ENCODE measurements at places on chromosomes 7 and 10.

DNA sequence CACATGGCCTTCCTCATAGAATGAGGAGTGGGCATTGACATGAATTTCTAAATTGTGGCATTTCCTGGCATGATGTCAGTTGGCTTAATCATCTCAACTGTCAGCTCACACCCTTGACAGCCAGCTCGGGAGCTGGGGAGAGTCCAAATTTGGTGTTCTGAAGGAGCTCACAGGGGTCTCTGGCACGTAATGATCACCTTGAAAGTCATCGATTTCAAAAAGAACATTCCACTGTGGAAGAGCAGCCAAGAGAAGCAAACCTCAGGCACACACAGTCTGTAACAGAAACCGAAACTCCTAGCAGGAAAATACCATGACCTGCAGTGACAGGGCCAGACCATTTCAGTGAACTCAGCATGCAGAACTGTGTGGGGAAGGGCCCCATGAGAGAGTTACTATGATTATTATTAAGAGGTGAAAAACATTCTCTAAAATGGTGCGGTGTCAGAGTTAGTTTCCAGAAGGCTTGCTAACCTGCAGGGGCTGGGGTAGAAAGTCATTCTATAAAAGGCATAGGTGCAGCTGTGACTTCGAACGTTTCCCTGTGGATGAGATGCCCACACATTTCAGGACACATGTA is 26.4 kb upstream of the KLF6 start:
- peak; percentile 27 for DNase-seq

DNA sequence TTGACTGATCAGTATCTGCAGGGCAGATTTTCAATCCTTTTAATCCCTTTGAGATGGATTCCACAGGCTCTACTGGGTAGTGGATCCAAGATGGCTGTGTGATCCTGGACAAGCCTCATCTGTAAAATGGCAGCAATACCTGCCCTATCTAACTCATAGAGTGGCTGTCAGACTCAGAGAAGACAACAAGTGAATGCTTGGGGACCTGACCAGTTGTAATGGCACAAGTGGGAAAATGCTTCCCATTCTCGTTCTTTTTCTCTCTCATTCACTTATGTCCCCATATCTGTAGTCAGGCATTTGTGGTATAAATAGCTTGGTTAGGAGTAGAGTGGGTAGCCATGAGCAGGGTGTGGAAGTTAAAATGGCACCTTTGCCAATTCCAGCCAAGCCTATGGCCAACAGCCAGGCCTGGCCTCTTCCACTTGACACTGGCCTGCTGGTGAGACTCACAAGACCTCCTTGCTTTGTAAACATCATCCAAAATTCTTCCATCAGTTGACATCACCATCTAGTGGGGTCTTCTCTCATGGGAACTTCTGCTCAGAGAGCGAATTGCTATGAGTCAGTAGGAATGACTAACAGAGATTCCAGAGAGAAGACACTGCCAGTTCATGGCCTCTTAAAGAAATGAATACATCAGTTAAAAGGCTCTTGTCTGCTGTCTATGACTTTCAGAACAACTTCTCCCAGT is 150.1 kb downstream of the PLPP4 start:
- no peak for DNase-seq

GRCh38 chr10:15167411-15168290 is 842 bp downstream of the NMT2 start:
- DNase-seq: peak; percentile 17

DNA sequence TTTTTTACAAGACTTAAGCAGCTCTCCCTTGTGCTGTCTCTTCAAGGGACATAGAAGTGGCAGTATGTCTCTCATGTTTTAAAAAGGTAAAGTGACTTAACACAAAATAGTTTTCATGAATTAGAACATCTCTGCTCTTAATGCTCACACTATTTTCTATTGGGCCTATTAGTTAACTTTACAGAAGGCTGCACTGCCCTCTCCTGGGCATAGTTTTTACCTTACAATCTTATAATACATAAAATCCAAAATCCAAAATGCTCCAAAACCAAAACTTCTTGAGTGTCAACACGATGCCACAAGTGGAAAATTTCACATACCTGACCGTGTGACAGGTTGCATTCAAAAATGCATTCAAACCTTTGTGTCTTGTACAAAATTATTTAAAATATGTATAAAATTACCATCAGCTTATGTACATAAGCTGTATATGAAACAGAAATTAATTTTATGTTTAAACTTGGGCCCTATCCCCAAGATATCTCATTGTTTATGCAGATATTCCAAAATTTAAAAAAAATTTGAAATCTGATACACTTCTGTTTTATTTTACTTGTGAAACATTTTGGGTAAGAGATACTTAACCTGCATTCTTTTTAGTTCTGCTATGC is 25.8 kb downstream of the TES start:
- DNase-seq: peak; percentile 53

DNA sequence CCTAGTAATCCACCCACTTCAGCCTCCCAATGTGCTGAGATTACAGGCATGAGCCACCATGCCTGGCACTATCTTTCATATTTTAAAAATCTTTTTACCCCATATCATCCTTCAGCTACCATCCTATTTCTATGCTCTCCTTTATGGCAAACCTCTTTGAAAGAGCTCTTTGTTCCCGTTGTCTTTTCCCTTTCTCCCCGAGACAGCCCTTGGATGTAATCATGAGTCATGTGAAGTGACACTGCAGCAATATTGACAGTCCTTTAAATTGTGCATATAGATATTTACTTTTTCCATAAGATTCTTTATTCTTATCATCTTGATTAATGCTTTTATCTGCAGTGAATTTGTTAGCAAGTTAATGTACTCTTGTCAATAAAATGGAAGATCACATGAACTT is 286.6 kb downstream of the ANKRD7 start:
- no peak for DNase-seq

DNA sequence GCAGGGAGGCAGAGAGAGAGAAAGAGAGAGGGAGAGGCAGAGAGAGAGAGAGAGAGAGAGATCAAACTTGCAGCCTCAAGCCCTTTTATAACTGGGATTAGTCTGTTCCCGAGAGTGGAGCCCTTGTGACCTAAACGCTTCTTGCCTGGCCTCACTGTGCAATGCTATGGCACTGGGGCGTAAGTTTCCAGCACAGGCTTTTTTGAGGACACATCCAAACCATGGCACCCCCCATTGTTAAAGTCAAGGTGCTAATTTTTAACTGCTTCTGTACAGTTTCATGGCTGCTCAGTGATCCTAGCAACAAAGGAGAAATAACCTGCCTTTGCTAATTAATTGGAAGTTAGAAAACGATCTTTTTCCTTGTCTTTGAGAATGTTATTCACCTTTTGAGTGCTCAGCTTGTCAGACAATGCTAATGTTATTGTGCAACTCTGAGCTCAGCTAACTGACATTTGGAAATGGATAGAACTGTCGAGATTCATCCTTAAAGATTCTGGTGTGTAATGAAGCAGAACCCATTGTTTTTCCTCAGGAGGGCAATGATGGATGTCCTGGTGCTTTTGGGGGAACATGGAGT is 268.4 kb downstream of the GLRX3 start:
- no peak for DNase-seq

DNA sequence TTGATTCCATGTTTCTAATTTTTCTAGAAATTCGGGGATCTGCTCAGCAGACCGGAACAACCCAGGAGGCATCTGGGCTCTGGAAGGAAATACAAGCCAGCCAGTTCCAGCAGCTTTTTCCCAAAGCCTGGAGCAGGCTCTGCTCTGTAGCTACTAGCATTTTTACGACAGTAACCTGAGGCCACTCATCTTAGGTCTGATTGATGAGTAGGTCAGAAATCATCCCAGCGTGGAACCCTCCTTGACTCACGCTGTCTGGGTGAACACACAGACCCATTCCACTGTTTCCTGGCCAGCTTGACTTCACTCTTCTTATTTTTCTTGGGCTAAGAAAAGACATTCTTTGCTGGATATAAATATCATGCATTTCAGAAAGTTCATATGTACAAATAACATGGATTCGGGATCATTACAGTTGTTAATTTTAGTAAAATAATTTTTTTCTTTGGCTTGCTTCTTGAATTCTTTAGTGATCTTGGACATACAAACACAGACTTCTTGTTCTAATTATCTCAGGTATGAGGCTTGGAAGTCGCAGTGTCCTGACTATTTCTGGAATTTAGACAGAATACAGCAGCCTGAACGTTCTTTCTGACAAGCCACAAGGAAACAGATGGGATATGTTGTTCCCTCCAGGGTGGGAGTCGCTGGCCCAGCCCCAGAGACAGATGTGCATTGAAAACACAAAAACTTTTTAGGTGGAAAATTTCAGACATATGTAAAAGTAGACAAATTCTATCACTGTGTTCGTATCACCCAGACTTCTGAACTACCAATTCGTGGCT is 54.6 kb upstream of the PITRM1 start:
- DNase-seq: no peak

GRCh38 chr10:104085801-104086400 is at the start of gene COL17A1:
COL17A1 (minus strand) TSS chr10:104085880; CDS start chr10:104080673, 5,207 bp downstream.
- no peak for DNase-seq

DNA sequence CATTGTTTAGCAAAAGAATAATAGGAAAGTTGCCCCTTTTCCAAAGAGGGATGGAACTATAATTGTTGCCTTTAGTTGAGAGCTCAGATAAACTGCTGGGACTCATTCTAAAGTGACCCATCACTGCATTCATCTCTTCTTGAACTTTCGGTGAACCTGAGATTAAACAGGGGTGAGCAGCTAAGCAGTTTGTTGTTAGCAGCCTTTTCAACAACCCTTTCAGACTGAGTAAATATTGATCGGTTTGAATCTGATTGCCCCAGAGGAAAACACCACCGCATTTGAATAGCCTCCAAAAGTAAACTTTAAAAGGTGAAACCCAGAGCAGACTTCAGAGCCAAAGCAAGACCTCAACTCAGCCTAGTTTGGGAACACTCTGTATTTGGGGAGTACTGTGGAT is 4.7 kb downstream of the HOXA1 start:
- DNase-seq: no peak

DNA sequence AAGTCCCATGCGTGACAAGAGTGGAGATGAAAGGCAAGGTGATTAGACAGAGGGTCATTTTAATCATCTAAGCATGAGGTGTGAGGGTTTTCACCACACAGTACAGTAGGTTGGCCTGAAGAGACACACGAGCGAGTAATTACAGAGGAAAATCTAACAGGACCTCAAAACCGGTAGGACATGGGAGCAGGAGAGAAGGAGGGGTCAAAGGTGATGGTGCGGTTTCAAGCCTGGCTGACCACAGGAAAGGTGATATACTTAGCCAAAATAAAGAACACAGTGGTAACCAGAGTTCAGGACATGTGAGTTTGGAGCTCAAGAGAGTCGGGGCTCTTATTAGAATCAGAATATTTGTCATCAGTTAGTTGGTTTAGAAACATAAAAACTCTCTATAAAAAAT is 20.0 kb downstream of the GLI3 start:
- DNase-seq: no peak

DNA sequence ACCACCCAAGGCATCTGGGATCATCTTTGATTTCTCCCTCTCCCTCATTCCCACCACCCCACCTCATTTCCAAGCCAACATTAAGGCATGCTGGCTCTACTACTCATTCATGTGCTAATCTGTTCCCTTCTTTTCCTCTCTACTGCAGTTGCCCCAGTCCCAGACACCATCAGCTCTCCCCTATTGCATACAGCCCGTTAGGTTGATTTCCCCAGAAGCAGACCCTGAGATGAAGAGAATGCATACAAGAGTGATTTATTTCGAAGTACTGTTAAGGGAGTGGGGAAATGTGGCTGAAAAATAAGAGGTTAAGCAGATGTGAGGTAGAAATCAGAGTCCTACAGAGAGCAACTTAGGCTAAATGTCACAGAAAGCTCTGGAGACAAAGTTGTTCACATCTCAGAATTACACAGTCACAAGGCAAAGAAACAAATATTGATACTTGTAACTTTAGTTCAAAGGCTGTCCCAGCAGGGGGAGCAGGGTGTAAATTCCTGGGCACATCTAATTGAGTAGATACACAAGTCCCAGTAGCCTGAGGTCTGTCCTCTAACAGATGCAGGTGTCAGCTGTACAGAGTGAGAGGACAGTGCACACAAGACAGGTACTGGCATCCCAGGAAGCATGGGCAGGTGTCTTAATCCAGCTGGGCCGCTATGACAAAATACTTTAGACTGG is 20.9 kb downstream of the AKR1D1 start:
- peak; percentile 5 for DNase-seq

DNA sequence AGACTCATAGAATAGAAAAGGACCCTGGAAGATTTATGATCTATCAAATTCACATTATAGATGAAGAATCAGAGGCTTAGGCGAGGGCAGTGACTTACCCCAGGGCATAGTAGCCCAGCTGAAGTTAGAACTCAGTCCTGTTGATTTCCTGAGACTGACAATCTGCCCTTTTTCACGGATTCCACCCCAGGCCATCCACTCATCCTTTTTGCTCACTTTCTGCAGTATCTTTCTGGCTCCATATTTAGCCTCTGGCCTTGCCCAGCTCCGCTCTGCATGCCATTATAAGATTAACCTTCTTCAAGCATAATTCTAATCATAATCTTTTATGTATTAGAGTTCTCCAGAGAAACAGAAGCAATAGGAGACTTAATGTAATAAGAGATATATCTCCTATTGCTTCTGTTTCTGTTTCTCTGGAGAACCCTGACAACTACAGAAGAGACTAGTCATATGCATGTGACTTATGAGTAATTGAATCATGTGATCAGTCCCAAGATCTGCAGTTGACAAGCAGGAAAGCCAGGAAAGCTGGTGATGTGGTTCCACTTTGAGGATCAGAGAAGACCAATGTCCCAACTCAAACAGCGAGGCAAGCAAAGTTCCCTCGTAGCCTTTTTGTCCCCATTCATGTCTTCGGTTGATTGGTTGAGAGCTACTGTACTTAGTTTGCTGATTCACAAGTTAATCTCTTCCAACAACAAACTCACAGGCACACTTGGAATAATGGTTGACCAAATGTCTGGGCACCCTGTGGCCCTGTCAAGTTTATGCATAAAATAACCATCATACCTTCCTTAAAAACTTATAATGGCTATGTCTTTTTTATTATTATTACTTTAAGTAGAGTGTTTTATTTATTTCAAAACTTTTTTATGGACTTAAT is 412.1 kb downstream of the SUGCT start:
- DNase-seq: no peak

DNA sequence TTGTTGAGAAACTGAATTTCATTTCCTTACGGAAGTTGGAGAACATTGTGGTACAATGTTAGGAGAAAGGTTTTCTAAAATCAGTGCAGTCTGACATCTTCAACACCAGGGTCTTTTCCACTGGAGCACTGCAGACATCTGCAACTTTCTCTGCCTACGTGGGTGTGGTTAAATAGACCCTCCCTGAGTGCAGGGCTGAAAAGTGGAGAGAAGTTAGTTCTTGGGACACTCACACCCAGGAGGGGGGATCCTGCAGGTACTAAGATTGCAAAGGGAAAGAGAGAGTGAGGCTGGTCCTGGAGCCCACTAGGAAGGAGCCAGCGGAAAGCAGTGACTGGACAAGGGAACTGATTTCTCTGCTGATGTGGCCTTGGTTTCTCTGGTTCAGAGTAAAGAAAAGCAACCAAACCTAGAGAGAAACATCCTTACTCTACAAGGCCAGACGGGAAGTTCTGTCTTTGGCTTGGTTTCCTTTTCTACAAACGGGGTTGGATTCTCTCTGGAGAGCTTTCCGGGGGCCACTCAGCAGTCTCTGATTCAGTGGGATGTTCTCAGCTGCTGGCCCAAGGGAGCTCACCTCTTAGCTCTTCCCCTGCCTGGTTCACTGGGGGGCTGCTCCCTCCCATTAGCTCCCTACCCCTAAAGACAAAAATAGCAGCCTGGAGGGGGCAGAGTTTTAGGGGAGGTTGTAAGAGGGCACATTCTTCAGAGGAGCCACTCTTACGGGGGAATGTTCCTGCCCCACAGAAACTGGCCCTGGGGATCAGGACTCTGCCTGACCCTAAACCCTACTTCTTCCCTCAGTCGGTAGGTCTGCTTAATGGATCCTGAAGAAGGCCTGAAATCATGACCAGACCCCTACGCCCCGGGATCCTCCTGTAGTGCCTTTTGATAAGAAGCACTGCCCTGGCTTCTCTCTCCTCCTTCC is 2.7 kb downstream of the UPP1 start:
- DNase-seq: no peak
